GM12865 (cell line): ENCODE measurements at places on chromosomes 3 and 15.

GRCh38 chr3:197028728-197029510 is 698 bp downstream of the MELTF start:
- DNase-seq, result peak; percentile 69

DNA sequence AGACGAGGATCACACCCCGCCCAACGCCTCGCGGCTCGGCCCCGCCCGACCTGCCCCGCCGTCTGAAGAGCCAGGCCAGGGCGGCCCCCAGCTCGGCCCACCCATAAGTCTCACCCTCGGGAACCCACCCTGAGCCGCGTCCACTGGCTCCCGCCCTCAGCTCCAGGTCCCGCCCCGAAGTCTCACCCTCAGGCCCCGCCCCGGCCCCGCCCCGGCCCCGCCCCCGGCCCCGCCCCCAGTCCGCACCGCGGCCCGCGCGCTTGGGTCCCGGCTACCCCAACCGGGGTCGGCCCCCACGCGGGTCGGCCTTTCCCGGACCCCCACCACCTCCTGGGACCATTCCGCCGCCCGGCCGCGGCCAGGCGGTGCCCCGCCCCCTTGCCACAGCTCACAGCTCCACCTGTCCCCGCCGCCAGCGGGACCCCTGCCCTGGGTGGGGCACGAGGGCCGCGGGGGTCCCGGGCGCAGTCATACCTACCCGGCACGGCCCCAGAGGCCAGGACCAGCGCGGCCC is 489 bp downstream of the CSPG5 start:
- peak; percentile 33 for DNase-seq

GRCh38 chr15:53437366-53437765 is 322.1 kb downstream of the WDR72 start:
- no peak for DNase-seq

GRCh38 chr3:141006344-141006743 is 44.8 kb upstream of the SPSB4 start:
- DNase-seq, result no peak

GRCh38 chr15:87609894-87610293 is 646.6 kb downstream of the NTRK3 start:
- no peak for DNase-seq
